ENCODE measurements at places on chromosomes 2 and 18.

GRCh38 chr2:42230891-42231290, 61.7 kb downstream of the EML4 start:
- no peak for DNase-seq

DNA sequence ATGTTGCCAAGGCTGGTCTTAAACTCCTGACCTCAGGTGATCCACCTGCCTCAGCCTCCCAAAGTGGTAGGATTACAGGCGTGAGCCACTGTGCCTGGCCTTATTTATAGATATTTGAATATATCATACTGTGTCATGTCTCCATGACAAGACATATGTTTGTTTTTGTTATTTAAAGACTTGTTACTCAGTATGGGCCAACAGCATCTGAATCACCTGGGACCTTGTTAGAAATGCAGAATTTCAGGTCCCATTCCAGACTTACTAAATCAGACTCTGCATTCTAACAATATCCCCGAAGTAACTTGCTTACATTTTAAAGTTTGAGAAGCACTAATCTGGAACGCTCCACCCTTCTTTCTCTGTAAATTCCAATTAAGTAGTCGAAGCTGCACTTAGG, 33.2 kb downstream of the RPE start:
- DNase-seq, result no peak

- DNase-seq, result no peak
These were observed 185.8 kb downstream of the VAPA start for GRCh38 chr18:10099539-10100140.

DNA sequence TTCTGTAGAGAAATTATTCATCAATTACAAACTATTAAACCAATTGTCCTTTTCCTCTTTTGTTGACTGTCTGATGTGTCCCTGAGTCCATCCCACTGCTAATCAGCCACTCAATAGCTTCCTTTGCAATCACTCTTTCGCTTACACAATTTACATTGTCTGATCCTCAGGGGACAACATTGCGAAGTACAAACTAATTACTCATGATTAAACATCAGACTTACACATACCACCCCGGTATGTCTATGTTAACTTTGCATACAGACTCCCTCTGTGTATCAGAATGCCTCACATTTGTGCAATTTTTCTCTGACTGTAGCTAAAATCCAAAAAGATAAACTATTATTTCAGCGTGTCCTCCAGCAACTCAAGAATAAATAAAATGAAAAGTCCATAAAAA, 264.4 kb upstream of the REV1 start:
- DNase-seq, result no peak

DNA sequence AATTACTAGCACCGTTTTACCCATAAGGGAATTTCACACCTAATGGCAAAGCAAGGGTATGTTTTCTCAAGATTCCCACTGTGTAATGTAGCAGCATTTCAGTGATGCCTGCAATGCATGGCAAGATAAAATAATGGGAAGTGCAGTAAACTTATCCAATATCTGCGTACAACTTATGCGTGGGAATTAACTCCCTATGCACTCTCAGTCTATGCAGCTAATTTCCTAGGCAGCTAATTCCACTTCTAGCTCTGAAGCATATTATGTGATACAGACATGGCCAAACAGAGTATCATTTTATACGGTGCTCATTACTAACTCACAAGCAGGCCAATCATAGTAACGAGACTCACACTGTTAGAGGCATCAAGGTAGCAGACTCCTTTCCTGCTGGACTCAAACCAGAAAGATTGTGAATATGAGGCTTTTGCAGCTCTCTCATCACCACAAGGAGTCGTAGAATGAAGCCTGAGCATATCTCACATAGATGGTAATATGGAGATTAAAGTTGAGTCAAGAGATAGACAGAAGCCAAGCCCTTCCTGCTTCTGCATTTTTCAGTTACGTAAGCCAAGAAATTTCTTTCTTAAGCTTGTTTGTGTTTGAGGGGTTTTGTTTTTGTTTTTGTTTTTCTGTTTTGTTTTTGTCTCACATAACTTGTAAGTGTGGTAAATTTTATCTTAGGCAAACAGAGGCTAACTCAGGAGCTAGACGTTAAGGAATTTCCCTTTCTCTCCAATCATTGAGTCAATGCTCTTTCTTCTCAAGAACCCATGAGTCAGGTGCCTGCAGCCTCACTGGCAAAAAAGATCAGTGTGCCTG, 34.8 kb upstream of the ITGAV start:
- DNase-seq, result no peak

DNA sequence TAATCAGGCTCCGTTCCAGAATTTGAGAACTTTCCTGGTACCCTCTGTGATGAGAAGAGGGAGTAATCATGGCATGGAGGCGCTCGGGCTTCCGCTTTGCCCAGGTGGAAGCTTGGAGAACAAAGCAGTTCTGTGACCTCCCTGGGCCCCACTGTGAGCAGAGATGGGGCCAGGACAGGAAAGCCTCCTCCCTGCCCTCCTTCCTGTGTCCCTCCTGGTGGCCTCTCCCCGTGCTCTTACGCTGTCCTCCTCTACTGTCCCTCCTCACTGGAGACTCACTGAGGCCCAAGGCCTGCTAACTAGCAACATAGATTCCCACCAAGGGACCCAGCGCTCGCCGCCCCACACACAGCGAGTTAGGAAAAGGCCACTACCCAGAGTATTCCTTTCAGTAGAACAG, 119.8 kb downstream of the MAPK4 start:
- DNase-seq, result no peak

DNA sequence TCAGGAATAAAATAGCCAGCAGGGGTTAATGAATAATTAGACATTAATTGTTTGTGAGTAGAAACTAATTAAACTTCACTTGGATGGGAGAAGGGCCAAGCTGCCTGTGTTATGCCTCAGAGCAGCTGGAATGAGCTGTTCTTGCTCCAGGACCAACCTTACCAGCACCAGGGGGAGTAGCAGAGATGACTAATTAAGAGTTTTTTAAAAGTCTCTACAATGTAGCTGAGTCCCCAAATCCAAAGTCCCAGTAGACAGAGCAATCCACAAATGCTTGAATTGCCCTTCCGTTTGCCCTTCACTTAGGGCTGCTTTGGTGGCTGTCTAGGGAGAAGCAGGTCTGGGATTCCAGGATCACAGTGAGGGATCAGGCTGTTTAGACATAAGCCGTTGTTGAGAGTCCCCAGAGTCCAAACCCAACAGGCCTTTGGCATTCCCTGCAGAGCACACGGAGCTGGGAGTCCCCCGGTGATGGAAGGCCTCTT, 59.4 kb downstream of the RHOB start:
- DNase-seq, result no peak

DNA sequence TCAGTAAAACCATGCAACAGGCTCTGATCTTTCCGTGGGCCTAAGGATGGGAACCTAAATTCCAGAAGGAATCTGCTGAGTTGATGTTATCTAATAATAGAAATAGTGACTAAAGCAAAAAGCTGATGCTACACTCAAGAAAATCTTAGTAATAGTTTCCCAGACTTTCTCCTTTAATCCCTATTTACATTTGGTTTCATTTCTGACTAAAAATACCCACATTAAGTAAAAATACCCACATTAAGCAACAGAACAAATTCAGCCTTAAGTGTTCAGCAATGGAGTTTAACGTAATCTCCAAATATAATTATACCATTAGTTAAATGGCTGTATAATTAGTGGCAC, 50.3 kb downstream of the CCBE1 start:
- DNase-seq, result no peak

GRCh38 chr2:228318218-228318617, 136.7 kb upstream of the SPHKAP start:
- DNase-seq, result no peak

DNA sequence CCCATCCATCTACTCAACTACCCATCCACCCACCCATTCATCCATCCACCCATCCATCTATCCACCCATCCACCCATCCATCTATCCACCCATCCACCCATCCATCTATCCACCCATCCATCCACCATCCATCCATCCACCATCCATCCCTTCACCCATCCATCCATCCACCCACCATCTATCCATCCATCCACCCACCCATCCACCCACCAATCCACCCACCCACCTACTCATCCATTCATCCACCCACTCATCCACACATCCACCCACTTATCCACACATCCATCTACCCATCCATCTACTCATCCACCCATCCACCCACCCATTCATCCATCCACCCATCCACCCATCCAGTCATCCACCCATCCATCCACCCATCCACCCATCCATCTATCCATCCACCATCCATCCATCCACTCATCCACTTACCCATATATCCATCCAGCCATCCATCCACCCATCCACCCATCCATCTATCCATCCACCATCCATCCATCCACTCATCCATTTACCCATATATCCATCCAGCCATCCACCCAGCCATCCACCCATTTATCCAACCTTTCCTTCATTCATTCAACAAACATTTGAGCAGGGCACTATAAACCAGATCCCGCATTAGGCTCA, 2.1 kb upstream of the NGEF start:
- DNase-seq, result no peak

GRCh38 chr2:3644891-3645605, 13.0 kb upstream of the ALLC start:
- DNase-seq, result no peak

DNA sequence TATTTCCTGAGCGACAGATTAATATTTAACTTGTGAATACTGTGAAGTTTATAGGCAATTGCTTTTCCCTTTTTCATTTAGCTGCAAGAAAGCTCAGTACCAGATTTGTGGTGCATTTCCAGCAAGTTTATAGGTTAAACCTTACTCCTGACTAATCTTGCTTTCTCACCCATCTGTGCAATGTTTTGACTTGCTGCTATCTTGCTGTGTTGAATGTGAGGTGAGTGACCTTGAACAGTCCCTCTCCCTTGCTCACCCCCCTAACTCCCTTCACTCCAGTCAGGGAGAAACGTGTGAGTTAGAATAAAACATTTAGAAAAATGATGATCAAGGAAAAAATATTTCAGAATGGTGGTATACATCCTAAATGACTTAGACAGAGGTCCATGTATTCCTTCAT, 39.8 kb upstream of the PARD3B start:
- DNase-seq, result no peak

- DNase-seq, result no peak
These were observed 170.5 kb downstream of the EIPR1 start for GRCh38 chr2:3207091-3207491.

DNA sequence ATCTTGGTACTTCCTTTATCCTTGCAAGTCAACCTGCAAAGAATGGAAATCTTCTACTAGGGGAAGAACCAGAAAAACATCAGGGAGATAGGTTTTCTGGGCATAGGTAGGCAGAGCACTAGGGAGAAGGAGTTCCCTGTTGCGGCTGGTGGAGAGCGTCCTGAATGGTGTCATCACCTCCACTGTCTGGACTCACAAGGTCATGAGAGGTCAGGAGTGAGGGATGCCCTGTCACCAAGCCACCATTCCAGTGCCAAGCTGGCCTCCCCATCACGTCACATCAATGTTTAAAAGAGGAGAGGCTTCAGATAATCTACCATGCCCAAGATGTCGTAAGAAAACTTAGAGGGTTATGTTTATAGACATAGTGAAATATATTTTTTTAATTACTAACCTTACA, 72.1 kb downstream of the BCL2 start:
- DNase-seq, result no peak

GRCh38 chr18:54086863-54087262, 137.6 kb downstream of the MBD2 start:
- no peak for DNase-seq

Data from activated CD4-positive, alpha-beta T cell treated with anti-CD3 and anti-CD28 coated beads, Interleukin-2, amount 50 U/mL, for 16 hours (primary cell).